NCI-H524 (cell line): ENCODE measurements at places on chromosomes 16 and 17.

- peak; percentile 61 for DNase-seq
These were observed 37.6 kb downstream of the CBFA2T3 start for GRCh38 chr16:88939245-88939971.

GRCh38 chr17:81291662-81292061 lies 3.4 kb downstream of the SLC38A10 start:
- peak; percentile 81 for DNase-seq

GRCh38 chr17:78458736-78459335 lies 80.4 kb downstream of the PGS1 start:
- peak; percentile 99 for DNase-seq

DNA sequence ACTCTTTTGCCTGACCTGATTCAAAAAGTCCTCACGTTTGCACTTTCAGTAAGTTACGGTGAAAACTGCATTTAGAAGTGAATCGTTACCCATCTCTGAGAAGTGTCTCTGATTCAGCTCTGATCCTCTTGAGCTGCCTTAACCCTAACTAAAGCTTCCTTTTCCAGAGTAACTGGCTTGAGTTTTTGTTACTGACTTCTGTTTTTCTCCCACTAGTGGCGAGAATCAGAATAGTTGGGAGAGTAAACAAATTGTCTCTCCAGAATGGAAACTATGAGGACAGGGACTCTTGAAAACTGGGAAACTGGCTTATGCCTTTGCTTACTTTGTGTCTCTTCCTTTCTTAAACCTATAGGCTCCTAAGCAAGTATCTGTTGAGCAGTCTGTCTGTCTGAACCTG lies 31.3 kb upstream of the KPNB1 start:
- peak; percentile 11 for DNase-seq

DNA sequence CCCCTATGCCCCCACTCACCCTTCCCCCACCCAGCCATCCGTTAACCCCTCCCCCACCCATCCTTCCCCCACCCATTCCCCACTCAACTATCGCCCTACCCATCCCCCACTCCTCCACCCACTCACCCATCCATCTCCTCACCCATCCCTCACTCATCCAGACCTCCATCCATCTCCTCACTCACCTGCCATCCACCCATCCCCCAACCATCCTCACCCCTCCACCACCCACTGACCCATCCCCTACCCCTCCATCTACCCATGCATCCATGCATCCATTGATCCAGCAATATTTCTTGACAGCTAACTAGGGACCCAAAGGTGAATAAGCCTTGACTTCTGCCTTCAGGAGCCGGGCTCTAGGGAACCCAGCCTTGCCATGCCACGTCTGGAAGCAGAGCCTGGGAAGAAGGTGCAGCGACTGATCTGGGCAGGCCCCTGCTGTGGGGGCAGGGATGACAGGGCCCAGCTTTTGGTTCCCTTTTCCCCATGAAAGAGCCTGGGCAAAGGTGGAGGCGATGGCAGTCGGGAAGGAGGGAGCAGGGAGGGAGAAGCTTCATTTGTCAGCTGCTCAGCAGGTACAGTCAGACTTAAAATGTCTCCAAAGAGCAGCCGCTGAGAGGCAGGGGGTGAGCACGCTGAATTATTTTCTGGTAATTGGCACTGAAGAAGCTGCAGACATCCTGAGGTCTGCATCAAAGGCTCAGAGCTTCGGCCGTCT lies 23.1 kb upstream of the DOC2B start:
- DNase-seq, result no peak

GRCh38 chr16:11674818-11675560 lies 6.7 kb downstream of the SNN start:
- no peak for DNase-seq

DNA sequence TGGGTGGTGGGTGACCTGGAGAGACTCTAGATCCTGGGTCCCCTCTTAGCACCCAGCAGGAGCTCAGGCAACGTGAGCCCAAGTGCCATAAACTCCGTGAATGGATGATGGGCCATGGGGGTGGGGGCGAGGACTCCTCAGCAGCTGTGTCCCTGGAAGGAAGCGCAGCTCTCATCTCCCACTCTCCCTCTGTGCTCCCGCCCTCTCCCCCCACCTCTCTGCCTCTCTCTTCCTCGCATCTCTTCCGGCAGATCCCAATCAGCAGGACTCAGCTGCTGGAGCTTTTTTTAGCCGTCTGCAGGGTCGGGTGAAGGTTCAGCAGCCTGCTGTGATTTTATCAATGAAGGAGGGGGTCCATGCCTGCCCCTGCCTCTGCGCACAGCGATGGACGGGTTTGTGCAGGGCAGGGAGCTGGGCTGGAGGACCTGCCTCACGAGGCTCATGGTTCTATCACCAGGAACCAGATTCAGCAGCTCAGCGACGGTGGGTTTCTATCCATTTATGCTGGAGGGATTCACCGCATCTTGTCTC lies 8.3 kb downstream of the CCR7 start:
- DNase-seq, result no peak

- DNase-seq, result no peak
These were observed 1.0 kb upstream of the CSNK2A2 start for GRCh38 chr16:58198803-58199411.

- no peak for DNase-seq
These were observed 2.8 kb downstream of the SF3B3 start for GRCh38 chr16:70526403-70526802.

- DNase-seq, result peak; percentile 48
These were observed 14.7 kb downstream of the CDH13 start for GRCh38 chr16:82641336-82641984.

- DNase-seq, result peak; percentile 86
These were observed 4.8 kb upstream of the SOCS3 start for GRCh38 chr17:78364436-78365281.

DNA sequence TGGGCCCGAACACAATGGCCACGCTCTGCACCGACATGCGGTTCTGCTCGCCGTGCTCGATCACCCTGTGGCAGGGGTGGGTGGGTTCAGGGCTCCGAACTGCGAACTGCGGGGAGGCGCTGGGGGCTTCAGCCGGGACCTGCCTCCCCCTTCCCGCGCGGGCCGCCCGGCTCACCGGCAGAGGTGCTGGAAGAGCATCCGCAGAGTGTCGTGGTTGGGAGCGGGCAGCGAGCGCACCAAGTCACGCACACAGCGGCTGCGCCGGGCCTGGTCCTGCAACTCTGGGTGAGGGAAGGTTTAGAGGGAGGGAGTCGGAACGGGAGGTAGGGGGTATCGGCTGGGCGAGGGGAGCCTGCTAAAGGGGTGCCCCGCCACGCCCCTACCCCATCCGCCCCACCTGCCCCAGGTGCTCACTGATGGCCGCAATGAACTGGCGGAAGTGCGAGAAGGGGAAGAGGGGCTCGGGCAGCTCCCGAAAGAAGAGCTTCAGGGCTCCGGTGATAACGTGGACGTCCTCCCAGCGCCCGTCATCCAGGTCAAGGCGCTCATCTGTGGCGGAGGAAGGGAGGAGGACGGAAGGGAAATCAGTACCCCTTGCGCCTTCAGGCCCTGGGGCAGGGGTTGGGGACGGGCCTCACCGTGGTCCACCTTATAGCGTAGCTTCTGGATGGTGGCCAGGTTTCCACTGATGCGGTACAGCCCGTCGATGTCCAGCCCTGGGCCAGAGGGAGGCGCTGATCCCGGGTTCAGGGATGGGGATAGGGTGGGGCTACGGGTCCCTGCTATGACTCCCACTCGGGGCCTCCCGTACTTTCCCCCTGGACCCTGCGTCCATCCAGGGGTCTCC lies 36.9 kb downstream of the ARHGAP27 start:
- DNase-seq, result no peak

DNA sequence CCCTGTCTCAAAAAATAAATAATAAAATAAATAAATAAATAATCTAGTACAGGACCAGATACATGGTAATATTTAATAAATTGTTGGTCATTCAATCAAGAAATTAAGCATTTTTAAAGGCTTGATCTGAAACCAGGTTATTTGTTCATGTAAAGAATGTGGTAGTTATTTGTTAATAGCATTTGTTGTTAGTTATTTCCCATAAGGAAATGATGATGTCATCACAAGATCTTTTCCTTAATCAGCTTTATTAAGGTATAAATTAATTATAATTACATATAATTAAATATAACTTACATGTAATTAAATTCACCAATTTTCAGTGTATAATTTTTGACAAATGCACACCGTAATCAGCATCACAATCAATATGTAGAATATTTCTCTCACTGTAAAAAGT lies 19.5 kb upstream of the DHX40 start:
- no peak for DNase-seq

GRCh38 chr17:56656701-56657327 lies 63.3 kb downstream of the NOG start:
- DNase-seq, result no peak

DNA sequence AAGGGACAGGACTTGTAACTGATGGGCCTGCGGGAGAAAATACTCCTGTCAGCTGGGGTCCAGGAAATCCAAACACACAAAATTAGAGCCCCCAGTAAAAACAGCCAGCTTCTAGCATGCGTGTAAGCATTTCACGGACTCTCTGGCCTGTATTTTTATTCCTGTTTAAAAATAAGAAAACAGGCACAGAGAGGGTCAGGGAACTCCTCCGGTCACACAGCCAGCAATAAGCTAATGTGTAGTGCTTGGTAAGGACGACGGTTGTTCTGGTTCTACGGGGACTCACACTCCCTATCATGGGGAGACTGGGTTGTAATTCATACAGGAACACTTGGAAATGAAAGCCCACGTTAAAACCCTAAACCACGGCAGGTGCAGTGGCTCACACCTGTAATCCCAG lies 1.5 kb upstream of the TCF25 start:
- no peak for DNase-seq

- DNase-seq, result no peak
These were observed 193.4 kb upstream of the GSE1 start for GRCh38 chr16:85419503-85420408.

DNA sequence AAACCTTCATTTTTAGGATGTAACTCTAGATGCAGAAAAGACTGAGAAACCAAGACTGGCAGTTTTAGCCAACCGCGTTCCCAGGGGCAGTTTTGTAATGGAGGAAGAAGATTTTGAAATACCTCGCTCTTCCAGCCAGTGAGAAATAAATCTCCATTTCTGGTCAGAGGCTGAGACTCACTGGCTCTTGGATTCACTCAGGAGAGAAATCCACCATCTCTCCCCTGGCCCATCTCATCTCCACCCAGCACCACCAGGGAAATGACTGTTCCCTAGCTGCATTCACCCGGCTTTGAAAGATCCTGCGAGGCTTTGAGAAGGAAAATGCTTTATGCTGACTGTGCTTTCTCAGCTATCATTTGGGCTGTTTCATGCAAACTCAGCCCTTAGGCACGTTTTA lies 185.2 kb downstream of the SOX9 start:
- no peak for DNase-seq

DNA sequence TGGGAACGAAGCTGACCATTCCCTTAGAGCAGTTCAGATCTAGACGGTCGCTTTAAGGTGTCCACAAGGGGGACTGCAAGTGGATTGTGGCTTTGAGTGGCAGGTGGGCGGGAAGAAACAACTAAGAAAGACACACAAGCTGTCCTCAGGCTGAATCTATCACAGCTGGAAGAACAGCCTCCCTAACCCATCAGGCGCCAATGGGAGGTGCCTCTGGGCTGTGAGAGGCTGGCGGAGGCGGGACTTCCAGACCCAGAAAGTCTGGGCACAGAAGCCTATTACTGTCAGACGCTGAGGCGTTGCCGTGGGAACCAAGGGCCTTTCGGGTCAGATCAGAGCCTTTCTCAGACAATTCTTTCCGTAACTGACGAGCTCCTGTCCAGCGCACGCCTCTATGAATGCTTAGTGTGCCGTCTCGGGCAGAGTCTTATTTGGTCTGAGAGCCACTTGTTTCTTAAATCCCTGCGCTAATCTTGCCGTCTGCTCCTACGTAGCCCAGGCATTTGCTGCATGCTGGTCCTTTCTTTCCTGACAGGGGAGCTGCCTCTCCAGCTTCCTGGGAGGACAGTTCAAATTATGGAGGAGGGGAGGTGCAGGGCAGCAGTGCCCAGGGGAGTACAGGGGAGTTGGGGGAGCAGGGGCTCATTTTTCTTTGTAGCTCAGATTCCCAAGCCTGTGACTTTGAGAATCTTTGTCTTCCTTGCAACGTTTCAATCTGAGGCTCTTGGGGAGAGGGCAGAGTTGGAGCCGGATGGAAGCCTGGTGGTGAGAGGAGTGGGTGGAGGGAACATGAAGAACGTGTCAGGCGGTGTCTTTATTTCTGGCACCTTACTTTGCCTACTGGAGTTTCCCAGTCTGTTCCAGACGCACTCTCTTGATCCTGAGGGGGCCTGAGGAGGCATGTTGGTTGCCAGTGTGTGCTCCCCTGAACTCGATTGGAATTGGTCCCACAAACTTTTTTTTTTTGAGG lies 618.7 kb downstream of the KCNJ18 start:
- DNase-seq, result peak; percentile 62

DNA sequence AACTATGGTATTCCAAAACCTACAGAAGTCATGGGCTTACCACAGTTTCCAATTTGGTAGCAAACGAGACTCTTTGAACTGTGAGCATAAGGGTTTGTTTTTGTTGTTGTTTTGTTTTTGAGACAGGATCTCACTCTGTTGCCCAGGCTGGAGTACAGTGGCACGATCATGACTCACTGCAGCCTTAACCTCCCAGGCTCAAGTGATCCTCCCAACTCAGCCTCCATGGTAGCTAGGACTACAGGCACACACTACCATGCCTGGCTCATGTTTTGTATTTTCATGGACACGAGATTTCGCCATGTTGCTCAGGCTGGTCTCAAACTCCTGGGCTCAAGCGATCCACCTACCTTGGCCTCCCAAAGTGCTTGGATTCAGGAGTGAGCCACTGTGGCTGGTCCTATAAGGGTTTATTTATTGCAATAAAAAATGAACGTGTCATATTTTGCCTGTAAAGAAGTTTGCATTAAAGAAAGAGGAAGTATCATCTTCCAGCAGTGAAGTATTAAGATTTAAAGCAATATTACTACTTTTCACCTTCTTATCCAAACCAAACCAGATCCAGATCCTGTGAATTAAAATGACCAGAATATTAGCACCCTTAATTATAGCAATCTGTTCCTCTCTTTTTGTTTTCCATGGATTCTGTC lies 37.2 kb downstream of the KCNJ2 start:
- DNase-seq, result no peak

DNA sequence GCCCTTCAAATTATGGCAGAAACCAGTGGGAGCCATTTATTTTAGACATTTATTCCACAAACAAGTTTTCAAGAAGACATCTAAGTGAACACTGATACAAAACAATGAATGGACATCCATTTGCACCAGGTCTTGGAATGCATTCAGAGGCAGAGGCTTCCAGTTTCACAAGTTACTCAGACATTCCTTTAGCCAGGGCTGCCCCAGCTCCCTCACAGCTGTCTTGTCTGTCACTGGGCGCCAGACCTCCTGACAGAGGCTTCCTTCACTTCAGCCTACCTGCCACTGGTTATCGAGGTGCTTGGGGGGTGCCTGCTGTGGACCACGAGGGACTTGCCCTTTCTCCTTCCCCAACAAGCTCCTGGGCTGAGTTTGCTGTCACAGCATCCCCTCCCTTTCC lies 19.2 kb downstream of the AQP8 start:
- no peak for DNase-seq

DNA sequence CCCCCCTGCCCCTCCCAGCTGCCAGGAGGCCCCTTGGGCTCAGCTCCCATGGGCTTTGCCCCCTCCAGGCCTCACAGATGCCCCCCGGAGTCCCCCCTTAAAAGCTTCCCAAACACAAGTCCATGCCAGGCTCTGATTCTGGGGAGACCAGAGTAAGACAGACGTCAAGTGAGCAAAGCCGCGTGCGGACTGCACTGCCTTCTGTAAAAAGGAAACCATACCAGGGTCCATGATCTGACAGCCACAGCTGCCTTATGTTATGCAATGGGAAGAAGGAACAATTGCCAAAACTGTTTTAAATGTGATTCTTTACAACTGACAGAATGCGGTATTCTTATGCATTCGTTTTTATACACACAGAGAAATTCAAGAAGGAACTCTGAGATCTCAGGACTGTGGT lies 17.9 kb upstream of the HEXD start:
- no peak for DNase-seq

- DNase-seq, result no peak
These were observed 743.1 kb downstream of the KCNJ18 start for GRCh38 chr17:22435231-22435974.
